ENCODE measurements at places on chromosomes 3 and 15.

GRCh38 chr3:128366652-128367051 lies 100.0 kb downstream of the DNAJB8 start:
- no peak for DNase-seq

DNA sequence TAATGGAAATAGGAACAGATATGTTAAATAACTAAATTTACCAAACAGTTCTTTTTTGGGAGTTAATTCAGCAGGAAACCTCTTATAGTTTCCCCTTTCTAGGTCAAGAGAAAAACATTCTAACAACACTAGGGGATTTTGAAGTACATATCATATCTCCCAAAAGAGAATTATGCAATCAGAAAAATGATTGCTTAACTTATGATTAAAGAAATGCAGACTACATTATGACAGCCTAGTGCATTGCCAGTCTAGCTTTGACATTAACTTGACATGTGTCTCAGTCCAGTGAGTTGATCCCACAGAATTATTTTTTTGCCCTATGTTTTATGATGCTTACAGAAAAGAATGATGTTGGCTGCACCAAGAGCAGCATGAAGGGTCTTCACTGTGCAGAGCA lies 31.7 kb upstream of the NPHP3 start:
- DNase-seq, result no peak

DNA sequence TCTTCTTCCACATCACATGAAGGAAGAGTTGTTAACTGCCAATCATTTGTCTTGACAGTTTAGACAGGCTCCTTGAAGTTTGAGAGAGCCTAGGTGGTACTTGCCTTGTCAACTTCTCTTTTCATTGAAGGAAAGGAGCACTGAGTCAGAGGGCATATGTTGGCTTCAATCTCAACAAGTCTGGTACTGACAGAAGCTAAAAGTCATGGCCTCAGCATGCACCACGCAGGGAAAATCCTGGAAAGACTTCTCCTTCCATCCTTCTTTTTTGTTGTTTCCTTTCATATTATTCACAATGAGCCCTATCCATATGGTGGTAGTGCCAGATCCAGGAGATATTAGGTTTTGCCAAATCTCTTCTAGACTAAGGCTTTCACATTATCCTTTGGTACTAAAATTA lies 1272.5 kb downstream of the ROBO1 start:
- DNase-seq, result no peak

DNA sequence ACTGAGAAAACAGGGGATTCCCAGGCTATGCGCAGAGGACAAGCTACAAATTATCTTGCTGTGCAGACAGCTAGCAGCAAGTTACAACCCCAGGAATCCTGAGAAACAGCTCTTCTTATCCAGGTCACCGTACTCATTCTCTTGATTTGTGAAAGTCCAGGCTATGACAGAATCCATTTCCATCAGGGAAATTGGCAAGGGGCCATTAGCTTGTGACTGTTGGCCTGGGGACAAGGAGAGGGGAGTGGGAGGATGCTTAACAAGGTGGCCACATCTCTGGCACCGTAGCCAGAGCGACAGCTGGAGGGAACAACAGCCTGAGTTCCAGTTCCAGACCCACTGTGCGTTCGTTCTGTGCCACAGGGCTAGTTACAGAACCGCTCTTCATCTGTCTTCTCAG lies 44.9 kb upstream of the PLXNA1 start:
- no peak for DNase-seq

DNA sequence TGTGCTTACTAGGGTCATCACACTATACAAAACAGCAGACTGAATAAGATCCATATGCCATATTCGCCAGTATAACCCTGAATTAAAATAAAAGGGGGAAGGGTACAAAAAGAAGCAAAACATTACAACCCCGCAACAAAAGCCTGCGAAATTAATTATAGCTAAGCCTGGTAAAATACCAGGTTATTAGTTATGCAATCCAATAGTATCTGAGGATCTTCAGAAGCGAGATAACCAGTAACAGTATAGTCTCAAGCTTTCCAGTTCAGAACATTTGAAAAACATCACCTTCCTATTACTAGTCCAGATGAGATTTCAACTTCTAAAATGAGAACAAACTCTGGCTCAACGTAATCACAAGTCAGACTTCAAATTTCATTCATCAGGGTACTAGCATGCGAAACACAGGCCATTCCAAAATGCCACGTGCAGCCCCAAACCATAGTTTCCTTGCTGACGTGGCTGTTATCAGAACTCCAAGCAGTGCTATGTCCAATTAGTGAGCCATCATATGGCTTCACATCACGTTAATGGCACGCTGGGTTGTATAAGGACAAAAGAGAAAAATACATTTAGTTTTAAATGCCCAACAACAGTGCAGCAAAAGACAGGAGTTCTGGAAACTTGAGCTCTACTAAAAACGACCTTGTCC lies 1.1 kb downstream of the SSR3 start:
- no peak for DNase-seq
